ENCODE measurements at places on chromosomes 1 and 21.

- H3K4me3 ChIP-seq = no peak overlapping the region
- H3K27me3 ChIP-seq = no peaks in the 10 kb centered on the region
- no peak for DNase-seq
- H3K4me1 ChIP-seq = peaks cover 7% of the 10 kb centered on the region
- peaks cover 50% of the 10 kb centered on the region for H3K36me3 ChIP-seq
Observed at GRCh38 chr1:153734396-153735089, 6.7 kb downstream of the INTS3 start.

DNA sequence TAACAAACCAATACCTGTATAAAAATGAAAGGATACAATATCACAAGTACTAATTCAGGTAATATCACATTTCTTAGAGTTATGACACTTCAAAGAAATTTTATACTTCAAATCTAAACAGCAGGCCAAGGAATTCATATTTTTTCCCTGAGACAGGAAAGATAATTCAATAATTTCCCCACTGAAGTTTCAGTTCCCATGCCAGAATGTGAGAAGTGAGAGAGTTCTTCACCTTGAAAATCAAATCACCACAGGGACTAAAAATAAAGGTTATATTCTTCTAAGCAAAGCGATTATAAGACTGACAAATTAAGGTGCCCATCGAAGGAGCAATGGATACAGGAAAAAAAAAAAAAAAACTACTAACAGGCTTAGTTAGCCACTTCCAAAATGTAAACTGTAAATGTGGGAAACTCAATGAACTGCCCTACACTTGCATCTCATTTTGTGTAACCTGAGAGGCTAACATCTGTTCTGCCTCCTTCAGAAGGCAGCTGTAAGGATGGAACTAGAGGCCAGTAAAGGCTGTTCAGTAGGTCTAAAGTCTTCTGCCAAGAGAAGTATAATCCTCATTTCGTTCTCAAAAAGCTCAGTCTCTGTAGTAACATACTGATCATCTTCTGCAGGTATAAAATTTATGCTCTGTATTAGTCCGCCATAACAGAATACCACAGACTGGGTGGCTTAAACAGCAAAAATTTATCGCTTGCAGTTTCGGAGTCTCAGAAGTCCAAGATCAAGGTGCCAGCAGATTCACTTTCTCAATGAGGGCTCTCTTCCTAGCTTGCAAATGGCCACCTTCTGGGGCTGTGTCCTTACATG lies 127.8 kb downstream of the RERE start:
- H3K27ac ChIP-seq = no peak overlapping the region
- DNase-seq = no peak
- no peaks in the 10 kb centered on the region for H3K4me1 ChIP-seq
- no peaks in the 10 kb centered on the region for H3K36me3 ChIP-seq

DNA sequence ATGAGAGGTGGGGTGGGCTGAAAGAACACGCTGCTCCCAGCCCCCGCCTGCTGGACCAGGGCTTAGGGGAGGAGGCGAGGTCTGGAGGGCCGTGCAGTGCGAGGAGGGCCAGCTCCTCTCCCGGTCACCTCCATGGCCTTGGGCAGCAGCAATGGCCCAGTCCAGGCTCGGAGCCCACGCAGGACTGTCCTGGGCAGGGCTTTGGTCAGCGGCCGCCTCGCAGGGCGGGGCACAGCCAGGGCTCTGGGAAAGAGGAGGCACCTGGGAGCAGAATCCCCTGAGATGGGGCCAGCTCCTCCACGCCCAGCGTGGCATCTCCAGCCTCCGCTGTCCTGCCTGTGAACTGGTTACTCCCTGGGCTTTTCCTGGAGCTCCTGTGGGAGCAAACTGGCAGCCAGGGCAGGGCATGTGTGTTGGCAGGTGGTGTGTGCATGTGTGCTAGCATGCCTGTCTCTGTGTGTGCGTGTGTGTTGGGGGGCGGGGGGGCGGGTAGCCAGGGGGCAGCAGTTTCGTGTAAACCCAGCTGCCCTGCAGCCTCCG lies 27.4 kb downstream of the ARHGEF16 start:
- no peaks in the 10 kb centered on the region for H3K27me3 ChIP-seq
- H3K4me3 ChIP-seq = no peak overlapping the region
- DNase-seq = no peak
- no peaks in the 10 kb centered on the region for H3K36me3 ChIP-seq
- peaks cover 15% of the 10 kb centered on the region for H3K4me1 ChIP-seq

GRCh38 chr1:182563095-182563494 lies 26.0 kb downstream of the RNASEL start:
- H3K36me3 ChIP-seq = no peaks in the 10 kb centered on the region
- DNase-seq = no peak
- no peak overlapping the region for H3K4me3 ChIP-seq
- no peaks in the 10 kb centered on the region for H3K4me1 ChIP-seq

DNA sequence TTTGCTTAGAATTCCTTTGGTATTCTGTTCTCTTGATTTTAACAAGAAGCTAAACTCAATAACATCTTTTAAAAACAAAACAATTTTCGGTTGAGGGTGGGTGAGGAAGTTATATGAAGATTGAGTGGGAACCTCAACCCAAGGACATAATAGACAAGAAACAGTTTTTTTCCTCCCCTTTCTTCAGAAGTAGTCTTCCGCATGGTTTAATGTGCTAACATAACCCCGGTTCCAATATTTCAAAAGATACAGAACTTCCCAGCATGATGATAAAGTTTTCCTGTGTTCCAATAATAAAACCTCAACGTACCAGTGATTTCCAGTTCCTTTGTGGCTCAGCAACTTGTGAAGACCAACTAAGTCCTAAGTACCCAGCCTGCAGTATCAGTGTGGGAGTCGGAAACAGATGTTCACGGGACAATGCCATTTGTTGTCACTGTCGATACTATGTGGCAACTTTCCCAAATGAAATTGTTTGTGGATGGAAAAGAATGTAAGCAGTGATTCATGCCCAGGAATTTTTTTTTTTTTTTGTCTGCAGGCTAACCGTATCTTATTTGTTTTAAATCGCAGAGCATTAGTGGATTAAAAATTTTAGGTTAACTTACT lies 48.5 kb downstream of the NR5A2 start:
- H3K36me3 ChIP-seq = no peaks in the 10 kb centered on the region
- no peaks in the 10 kb centered on the region for H3K27me3 ChIP-seq
- H3K27ac ChIP-seq = no peak overlapping the region
- peaks cover 9% of the 10 kb centered on the region for H3K4me1 ChIP-seq
- no peak for DNase-seq

- no peak overlapping the region for H3K27ac ChIP-seq
- H3K27me3 ChIP-seq = peaks cover 3% of the 10 kb centered on the region
- H3K4me1 ChIP-seq = peaks cover 5% of the 10 kb centered on the region
- DNase-seq = no peak
Observed at GRCh38 chr1:22969304-22969709, 3.4 kb downstream of the LACTBL1 start.

- no peaks in the 10 kb centered on the region for H3K36me3 ChIP-seq
- no peak overlapping the region for H3K27ac ChIP-seq
- H3K4me3 ChIP-seq = no peak overlapping the region
- DNase-seq = no peak
- H3K27me3 ChIP-seq = peaks cover 6% of the 10 kb centered on the region
Observed at GRCh38 chr1:160844447-160845232, 18.0 kb downstream of the CD244 start.

DNA sequence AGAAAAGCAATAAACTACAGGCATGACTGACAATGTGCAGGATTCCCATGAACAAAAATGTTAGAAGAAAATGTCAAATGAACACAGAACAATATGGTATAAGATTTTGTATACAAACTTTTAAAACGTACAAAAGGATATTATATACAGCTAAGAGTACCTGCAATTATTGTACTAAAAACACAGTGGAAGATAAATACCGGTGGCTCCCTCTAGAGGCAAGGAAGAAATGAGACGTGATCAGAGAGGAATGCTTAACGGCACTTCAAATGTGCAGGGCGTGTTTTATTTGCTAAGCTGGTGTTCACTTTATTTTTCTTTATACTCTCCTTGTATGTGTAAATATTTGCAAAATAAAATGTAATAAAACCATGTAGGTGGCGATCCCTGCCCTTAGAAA lies 191.8 kb upstream of the SAMSN1 start:
- H3K36me3 ChIP-seq = no peaks in the 10 kb centered on the region
- no peaks in the 10 kb centered on the region for H3K27me3 ChIP-seq
- no peak overlapping the region for H3K27ac ChIP-seq
- no peak for DNase-seq
- H3K4me1 ChIP-seq = peaks cover 13% of the 10 kb centered on the region
- no peak overlapping the region for H3K4me3 ChIP-seq

DNA sequence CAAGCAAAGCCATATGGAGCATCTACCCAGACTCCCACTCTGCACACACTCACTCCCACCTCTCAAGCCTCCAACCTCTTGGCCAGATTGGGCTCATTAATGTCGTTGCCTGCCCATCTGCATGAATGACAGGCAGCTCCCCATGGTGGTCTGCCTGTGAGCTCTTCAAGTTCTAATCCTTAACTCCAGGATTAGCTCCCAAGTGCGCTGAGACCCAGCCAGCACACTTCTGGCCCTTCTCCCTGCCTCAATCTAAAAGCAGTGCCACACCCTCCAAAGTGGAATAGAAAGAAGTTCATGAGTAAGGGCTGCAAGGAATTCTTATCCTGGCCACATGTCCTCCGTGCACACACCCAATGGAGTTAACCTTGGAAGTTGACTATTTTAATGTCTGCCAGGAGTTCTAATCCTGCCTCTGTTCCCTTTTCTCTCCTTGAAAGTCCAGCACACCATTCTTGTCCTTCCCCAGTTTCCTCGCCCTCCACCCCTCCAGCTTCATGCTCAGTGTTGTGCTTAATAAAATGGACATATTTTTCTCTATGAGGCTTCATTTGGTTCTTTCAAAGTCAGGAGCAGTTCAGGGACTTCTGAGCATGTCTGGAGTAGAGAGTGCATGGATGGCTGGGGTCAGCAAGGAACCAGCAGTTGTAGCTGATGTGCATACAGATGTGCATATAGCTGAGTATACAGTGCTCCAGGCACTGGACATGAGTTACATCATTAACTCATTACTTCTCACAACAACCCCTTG lies 30.1 kb downstream of the CAMK1G start:
- H3K36me3 ChIP-seq = peaks cover 41% of the 10 kb centered on the region
- no peak overlapping the region for H3K27ac ChIP-seq
- DNase-seq = no peak
- no peaks in the 10 kb centered on the region for H3K27me3 ChIP-seq
- H3K4me1 ChIP-seq = no peaks in the 10 kb centered on the region

- no peak overlapping the region for H3K27ac ChIP-seq
- H3K4me3 ChIP-seq = no peak overlapping the region
- H3K4me1 ChIP-seq = no peaks in the 10 kb centered on the region
- no peaks in the 10 kb centered on the region for H3K36me3 ChIP-seq
- no peaks in the 10 kb centered on the region for H3K27me3 ChIP-seq
- no peak for DNase-seq
Observed at GRCh38 chr1:216665406-216665805, 57.8 kb downstream of the ESRRG start.
